ENCODE measurements at places on chromosomes 12 and 14. TPM values are rescaled to one million over a fixed set of nuclear protein-coding genes. Genes with fewer than 3 reads are reported as not detected.

DNA sequence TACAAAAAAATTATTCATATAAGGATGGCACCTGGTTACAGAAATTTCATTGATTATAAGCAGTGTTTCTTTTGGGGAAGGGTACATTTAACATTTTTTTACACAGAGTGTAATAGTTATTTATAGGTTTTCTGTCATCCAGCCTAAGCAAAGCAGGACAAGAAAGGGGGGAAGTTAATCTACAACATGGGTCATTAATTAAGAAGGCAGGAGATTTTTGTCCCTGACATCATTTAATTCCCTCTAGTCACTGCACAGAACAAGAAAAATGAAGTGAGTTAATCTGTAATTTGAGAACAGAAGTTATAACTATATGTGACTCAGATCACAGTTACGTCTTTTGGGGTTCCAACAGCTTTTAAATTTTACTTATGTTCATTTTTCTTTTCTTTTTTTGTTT is 173.4 kb downstream of the PTPRO start:
- no peaks in the 10 kb centered on the region for H3K4me1 ChIP-seq
- H3K27me3 ChIP-seq, result peaks cover 11% of the 10 kb centered on the region
- no peak overlapping the region for H3K4me3 ChIP-seq
- DNase-seq, result no peak

GRCh38 chr14:95478309-95478708 is 38.1 kb downstream of the SYNE3 start:
- H3K27me3 ChIP-seq, result no peaks in the 10 kb centered on the region
- no peak for DNase-seq
- no peak overlapping the region for H3K27ac ChIP-seq
- H3K4me1 ChIP-seq, result peaks cover 36% of the 10 kb centered on the region
- no peak overlapping the region for H3K4me3 ChIP-seq
- H3K36me3 ChIP-seq, result peaks cover 39% of the 10 kb centered on the region

DNA sequence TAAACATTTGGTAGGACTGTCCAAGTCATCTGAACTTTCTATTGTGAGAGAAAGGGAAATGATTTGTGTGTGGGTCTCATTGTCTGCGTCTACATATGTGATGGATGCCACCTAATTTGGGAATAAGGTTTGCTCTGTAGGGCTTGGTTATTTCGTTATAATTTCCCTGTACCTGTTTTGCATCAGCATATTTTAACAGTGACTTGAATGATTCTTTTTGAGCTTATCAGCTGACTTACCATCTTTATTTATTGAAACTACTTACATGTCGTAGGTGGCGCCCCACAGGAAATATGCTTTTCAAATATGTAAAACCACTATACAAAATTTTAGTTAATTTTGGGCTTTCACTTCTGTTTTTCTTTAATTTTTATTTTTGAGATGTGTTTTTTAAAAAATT is 56.5 kb upstream of the BCAT1 start:
- no peak overlapping the region for H3K27ac ChIP-seq
- H3K27me3 ChIP-seq, result peaks cover 3% of the 10 kb centered on the region
- no peaks in the 10 kb centered on the region for H3K36me3 ChIP-seq
- H3K4me1 ChIP-seq, result no peaks in the 10 kb centered on the region

DNA sequence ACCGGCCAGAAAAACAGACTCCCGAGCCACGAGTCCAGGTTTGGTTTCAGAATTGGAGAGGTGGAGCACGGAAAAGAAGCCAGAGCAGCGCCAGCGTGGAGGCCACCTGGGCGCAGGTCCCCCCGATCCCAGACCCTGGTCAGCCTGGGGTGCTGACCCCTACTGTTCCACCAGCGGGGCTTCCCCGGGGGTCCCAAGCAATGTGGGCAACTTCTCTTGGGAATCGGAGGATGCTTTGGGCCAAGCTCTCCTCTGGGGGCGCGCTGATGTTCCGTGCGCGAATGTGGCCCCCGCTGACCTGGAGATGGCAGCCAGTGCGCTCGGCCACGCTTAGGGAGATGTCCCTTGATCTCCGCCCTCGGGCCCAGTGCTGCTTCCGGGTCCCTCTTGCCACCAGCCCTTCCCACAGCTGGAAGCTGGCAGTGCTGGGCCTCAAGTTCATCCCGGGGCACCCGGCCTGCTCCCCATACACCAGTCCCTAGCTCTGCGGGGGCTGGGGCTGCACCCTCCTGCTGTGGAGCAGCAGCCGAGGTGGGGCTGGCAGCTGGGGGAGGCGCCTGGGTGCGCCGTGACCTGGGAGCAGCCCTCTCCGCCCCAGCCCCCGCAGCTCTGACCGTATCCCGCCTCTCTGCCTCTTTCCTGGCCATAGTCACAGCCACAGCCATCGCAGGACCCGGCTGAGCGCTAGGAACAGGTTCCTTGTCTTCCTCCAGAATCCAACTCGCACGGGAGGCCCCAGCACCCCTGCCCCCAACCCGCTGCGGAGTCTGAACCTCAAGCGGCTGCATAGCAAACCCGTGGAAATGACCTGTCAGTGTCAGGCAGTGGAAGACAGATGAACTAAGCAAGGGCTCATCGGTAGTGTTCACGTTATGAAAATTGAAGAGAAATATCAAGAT is 91.2 kb downstream of the RCOR1 start:
- peaks cover 3% of the 10 kb centered on the region for H3K36me3 ChIP-seq
- no peak for DNase-seq
- H3K4me3 ChIP-seq, result no peak overlapping the region
- H3K27ac ChIP-seq, result no peak overlapping the region
- H3K4me1 ChIP-seq, result no peaks in the 10 kb centered on the region
- no peaks in the 10 kb centered on the region for H3K27me3 ChIP-seq

DNA sequence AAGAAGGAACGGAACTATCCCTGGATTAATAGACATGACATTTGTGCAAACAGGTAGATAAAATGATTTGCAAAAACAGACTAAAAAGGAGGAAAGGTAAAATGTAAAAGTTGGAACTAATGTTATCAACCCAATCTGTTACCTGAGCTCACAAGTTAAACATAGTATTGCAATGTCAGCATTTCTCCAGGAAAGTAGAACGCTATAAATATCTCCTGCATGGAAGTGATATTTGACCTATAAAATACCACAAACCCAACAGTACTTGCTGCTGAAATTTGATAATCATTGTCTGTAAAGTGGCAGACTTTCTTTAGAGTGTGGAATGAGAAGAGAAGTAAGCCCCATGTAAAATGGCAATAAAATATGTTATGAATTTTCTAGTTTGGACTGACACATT is 1435.7 kb downstream of the LRFN5 start:
- H3K36me3 ChIP-seq, result no peaks in the 10 kb centered on the region
- no peak for DNase-seq

GRCh38 chr12:32264961-32265360 is 134.4 kb upstream of the FGD4 start:
- H3K27ac ChIP-seq, result no peak overlapping the region
- no peaks in the 10 kb centered on the region for H3K27me3 ChIP-seq
- no peaks in the 10 kb centered on the region for H3K36me3 ChIP-seq

- DNase-seq, result no peak
- no peak overlapping the region for H3K4me3 ChIP-seq
- H3K36me3 ChIP-seq, result peaks cover 66% of the 10 kb centered on the region
- H3K27ac ChIP-seq, result no peak overlapping the region
- peaks cover 8% of the 10 kb centered on the region for H3K4me1 ChIP-seq
Observed at GRCh38 chr12:120175537-120175936, 19.0 kb downstream of the GCN1 start.

The IL26 gene
- not detected for total RNA-seq

The B4GALNT3 gene
- 10.9 TPM for total RNA-seq

The GPRC5D gene
- not detected for total RNA-seq
